ENCODE measurements at places on chromosomes 12 and 14. TPM values are rescaled to one million over a fixed set of nuclear protein-coding genes. Genes with fewer than 3 reads are reported as not detected.
A peak's percentile ranks its signal among the peaks of the same experiment; 100 is the strongest.

- peak overlapping the region; percentile 92 for H3K27ac ChIP-seq
- peak overlapping the region; percentile 70 for H3K4me3 ChIP-seq
- H3K36me3 ChIP-seq, result no peaks in the 10 kb centered on the region
- H3K4me1 ChIP-seq, result peaks cover 24% of the 10 kb centered on the region
Measured at GRCh38 chr14:41604721-41605531, 1.8 kb upstream of the LRFN5 start.

OASL gene
- polyA plus RNA-seq, result 0.21 TPM

DNA sequence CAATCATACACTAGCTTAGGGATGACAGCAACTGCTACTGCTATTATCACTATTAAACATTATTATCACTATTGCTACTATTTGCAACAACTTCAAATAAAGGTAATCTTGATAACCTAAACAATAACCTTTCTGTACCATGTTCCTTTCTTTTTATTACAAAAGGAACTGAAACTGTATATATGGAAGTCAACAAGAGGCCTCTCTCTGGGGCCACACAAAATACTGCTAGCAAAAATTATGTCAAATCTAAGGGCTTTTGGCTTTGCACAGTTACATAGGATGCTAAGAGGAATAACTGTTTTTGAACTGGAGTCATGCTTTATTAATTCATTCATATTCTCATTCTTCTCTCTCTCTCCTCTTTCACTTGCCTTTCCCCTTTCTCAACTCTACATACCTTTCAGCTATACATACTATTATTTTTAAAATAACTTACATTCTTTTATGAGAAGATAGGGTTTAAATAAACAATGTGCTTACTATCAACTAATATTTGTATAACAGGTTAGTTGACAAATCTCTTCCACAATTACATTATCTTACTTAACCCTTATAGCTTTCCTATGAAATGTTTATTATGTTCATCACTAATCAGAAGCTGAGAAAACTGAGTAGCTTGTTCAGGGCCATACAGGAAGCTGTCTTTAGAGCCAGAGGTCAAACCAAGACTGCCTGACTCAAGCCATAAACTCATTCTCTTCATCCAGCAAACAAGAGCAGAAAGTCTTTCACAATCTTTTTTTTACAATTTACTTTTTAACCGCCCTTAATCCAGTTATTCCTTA lies 25.7 kb downstream of the SPTSSA start:
- no peaks in the 10 kb centered on the region for H3K4me1 ChIP-seq
- no peak overlapping the region for H3K27ac ChIP-seq
- H3K4me3 ChIP-seq, result no peak overlapping the region
- DNase-seq, result no peak
- H3K27me3 ChIP-seq, result no peaks in the 10 kb centered on the region

SLC6A15 gene
- 23.4 TPM for polyA plus RNA-seq

DNA sequence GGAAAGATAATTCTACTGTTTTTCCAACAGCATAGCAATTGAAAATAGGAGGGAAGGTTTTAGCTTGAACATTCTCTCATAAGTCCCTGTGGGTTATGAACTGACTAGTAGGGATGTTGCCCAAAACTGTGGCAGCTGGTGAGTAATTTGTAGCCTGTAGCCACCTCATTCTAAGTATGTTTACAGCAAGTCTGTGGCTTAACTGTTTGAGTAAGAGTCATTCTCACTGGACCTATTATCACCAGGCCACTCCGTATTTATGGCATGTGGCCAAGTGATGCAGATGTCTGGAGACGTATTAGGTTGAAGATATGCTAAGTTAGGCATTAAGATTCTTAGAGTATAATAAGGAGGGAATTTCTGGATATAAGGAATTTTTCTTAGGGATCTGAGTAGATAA lies 458.3 kb downstream of the ETNK1 start:
- no peak for DNase-seq
- no peaks in the 10 kb centered on the region for H3K36me3 ChIP-seq
- no peak overlapping the region for H3K4me3 ChIP-seq
- H3K27me3 ChIP-seq, result no peaks in the 10 kb centered on the region
- H3K27ac ChIP-seq, result no peak overlapping the region
- no peaks in the 10 kb centered on the region for H3K4me1 ChIP-seq

GRCh38 chr12:103799504-103799856 lies 41.6 kb downstream of the NT5DC3 start:
- no peak for DNase-seq
- H3K4me1 ChIP-seq, result peaks cover 31% of the 10 kb centered on the region
- no peaks in the 10 kb centered on the region for H3K27me3 ChIP-seq
- peaks cover 11% of the 10 kb centered on the region for H3K36me3 ChIP-seq
- H3K4me3 ChIP-seq, result no peak overlapping the region

GRCh38 chr12:27907766-27908165 lies 64.8 kb downstream of the PTHLH start:
- H3K4me1 ChIP-seq, result no peaks in the 10 kb centered on the region
- H3K4me3 ChIP-seq, result no peak overlapping the region
- DNase-seq, result no peak
- no peaks in the 10 kb centered on the region for H3K36me3 ChIP-seq

DNA sequence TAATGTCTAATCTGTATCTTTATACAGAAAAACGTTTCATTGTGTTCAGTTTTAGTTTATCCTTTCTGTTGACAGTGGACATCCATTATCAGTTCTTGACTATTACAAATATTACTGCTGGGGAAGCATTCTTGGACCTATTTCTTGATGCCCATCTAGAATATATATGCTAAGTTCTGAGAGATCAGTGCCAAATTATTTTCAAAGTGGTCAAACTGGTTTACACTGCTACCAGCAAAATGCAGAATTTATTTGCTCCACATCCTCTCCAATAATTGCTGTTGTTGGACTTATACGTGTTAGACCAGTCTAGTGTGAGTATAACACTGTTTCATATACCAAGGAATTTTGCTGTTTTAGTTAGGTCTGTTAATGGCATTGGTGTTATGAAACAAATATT lies 85.5 kb upstream of the TRAF3 start:
- no peaks in the 10 kb centered on the region for H3K27me3 ChIP-seq
- no peak overlapping the region for H3K27ac ChIP-seq

TAS2R50 gene
- 0.17 TPM for polyA plus RNA-seq

DNAI7 gene
- 5.4 TPM for polyA plus RNA-seq

- H3K36me3 ChIP-seq, result no peaks in the 10 kb centered on the region
- H3K4me1 ChIP-seq, result no peaks in the 10 kb centered on the region
- H3K27me3 ChIP-seq, result no peaks in the 10 kb centered on the region
- no peak overlapping the region for H3K27ac ChIP-seq
- no peak for DNase-seq
Measured at GRCh38 chr14:49984424-49984823, 91.5 kb downstream of the ARF6 start.

ZBTB25 gene
- 13.3 TPM for polyA plus RNA-seq

GRCh38 chr14:36474593-36474992 lies 45.4 kb downstream of the NKX2-1 start:
- H3K27ac ChIP-seq, result no peak overlapping the region
- no peak overlapping the region for H3K4me3 ChIP-seq
- H3K27me3 ChIP-seq, result peaks cover 27% of the 10 kb centered on the region
- no peaks in the 10 kb centered on the region for H3K4me1 ChIP-seq
- no peak for DNase-seq
- H3K36me3 ChIP-seq, result no peaks in the 10 kb centered on the region

- no peak for DNase-seq
- H3K27me3 ChIP-seq, result no peaks in the 10 kb centered on the region
- H3K27ac ChIP-seq, result no peak overlapping the region
- no peak overlapping the region for H3K4me3 ChIP-seq
Measured at GRCh38 chr14:74962493-74962892, 7.1 kb upstream of the PGF start.

NABP2 gene
- polyA plus RNA-seq, result 46.3 TPM

- no peaks in the 10 kb centered on the region for H3K36me3 ChIP-seq
- no peak overlapping the region for H3K4me3 ChIP-seq
- no peak for DNase-seq
- peaks cover 15% of the 10 kb centered on the region for H3K4me1 ChIP-seq
- H3K27me3 ChIP-seq, result peaks cover 2% of the 10 kb centered on the region
- H3K27ac ChIP-seq, result no peak overlapping the region
Measured at GRCh38 chr12:52367876-52368275, 595 bp upstream of the KRT85 start.

DNA sequence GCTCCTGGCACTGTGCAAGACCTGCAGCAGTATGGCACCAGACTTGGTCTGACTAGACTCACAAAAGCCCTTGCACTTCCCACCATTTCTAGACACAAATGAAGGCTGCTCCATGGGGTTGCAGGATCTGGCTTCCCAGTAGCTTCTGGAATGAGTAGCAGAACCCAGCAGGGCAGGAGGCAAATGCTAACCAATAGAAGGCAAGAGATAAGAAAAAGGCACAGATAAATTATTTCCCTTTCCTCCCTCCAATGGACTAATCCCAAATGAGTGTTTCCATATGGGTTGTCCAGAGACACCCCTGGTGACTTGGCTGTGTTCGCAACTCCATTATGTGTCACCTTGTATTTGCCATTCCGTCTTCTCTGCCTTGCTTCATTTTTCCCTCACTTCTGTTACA lies 49.7 kb downstream of the KIF21A start:
- DNase-seq, result no peak
- H3K36me3 ChIP-seq, result no peaks in the 10 kb centered on the region
- no peaks in the 10 kb centered on the region for H3K27me3 ChIP-seq
- H3K4me1 ChIP-seq, result peaks cover 4% of the 10 kb centered on the region
- no peak overlapping the region for H3K27ac ChIP-seq
- no peak overlapping the region for H3K4me3 ChIP-seq

- peaks cover 10% of the 10 kb centered on the region for H3K4me1 ChIP-seq
- H3K4me3 ChIP-seq, result no peak overlapping the region
- H3K36me3 ChIP-seq, result no peaks in the 10 kb centered on the region
- H3K27ac ChIP-seq, result no peak overlapping the region
- no peaks in the 10 kb centered on the region for H3K27me3 ChIP-seq
- DNase-seq, result no peak
Measured at GRCh38 chr12:125473501-125473900, 408.3 kb downstream of the AACS start.

- no peak overlapping the region for H3K27ac ChIP-seq
- DNase-seq, result no peak
- H3K4me1 ChIP-seq, result no peaks in the 10 kb centered on the region
- H3K4me3 ChIP-seq, result no peak overlapping the region
Measured at GRCh38 chr14:95644981-95645380, 41.2 kb upstream of the TCL1B start.

GRCh38 chr12:45363903-45364302 lies 148.0 kb downstream of the ANO6 start:
- H3K27me3 ChIP-seq, result no peaks in the 10 kb centered on the region
- no peaks in the 10 kb centered on the region for H3K4me1 ChIP-seq
- H3K4me3 ChIP-seq, result no peak overlapping the region
- no peak for DNase-seq

TCL1B gene
- polyA plus RNA-seq, result not detected

- no peak overlapping the region for H3K27ac ChIP-seq
- H3K4me3 ChIP-seq, result no peak overlapping the region
- peaks cover 3% of the 10 kb centered on the region for H3K4me1 ChIP-seq
- no peaks in the 10 kb centered on the region for H3K36me3 ChIP-seq
- H3K27me3 ChIP-seq, result no peaks in the 10 kb centered on the region
- no peak for DNase-seq
Measured at GRCh38 chr12:66776974-66777373, 98.1 kb upstream of the GRIP1 start.

GRCh38 chr12:19799216-19799615 lies 359.9 kb downstream of the AEBP2 start:
- no peaks in the 10 kb centered on the region for H3K36me3 ChIP-seq
